ENCODE measurements at places on chromosomes 3 and 15.

DNA sequence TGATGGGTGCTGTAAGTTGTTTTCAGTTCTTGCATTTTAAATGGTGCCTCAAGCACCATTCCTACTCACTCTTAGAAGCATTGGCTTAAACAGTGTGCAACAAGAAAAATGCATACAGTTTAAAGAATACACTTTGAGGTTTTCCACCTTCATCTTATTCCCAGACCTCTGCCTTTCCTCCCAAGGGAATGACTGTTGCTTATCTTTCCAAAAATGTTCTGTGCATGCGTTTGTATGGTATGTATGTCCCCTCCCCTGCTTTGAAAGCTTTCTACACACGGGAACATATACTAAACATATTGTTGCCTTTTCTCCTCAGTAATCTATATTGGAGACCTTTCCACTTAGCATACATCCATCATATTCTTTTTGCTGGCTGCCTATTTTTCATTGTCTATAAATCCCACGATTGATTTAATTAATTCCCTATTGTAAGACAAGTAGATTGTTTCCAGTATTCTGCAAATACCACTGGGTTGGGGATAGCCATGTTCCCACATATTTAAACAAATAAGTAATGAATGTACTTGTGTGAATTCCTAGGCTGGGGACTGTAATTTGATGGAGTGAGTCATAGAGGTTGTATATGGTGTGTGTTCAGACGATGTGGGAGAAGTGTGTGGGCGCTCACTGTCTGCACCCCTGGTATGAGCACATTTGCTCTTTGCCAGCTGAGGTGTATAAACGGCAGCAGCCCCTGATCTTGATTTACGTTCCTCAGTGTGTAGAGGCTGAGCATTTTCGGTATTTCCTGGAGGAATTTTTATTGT, 5.8 kb downstream of the TRAK1 start:
- DNase-seq, result no peak

GRCh38 chr3:33132019-33132360, 18.2 kb downstream of the CRTAP start:
- DNase-seq, result no peak

DNA sequence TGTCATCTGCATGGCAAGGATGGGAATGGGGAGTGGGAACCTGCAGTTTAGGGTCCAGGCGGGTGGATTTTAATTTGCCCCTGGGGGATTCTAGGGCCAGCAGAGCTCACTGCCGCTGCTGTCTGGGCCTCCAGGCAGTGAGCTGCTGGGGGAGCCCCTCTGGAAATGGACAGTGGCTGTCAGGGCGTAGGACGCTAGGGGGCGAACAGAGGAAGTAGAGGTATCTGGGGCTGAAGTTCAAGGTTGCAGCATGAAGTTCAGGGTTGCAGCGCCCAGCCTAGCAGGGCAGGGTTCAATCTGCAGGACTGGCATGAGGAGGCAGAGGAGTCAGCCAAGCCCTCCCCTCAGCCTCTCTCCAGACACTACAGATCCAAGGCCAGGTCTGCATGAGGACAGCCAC, 49.5 kb downstream of the APBA2 start:
- DNase-seq, result no peak

DNA sequence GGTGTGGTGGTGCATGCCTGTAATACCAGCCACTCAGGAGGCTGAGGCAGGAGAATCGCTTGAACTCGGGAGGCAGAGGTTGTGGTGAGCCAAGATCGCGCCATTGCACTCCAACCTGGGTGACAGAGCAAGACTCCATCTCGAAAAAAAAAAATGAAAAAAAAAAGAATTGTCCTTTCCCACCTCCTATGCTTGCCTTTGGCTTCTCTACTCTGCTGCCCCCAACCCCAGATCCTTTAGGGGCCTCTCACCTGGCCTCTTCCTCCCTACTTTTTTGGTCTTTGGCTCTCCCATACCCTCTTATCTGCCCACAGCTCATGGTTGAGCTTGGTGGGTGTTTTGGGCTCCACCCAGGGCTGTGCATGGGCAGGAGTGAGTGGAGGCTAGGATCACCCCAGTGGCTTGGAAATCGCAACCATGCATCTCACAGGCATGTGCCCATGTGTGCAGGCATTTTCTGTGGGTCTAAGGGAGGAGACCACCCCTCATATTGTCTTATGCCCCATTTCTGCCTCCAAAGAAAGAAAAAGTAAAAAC, 2.1 kb upstream of the SHISA5 start:
- no peak for DNase-seq

DNA sequence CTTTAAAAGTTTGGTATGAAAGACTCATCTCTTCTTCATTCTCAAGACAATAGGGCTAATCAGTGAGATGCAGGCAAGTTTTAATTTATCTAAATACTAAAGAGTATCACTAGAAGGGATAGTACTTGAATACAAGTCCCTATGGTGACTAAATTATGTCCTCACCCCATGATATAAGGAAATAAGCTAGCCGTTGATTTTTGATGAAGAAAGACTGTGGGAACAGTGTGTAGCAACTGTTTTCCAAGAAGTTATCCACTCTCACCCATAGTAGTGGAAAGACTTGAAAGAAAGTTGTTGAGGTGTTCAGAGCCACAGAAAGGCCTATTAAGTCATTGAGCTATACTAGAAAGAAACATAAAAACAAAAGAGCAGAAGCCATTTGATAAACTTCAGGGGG, 36.7 kb downstream of the PIK3CA start:
- DNase-seq, result no peak

DNA sequence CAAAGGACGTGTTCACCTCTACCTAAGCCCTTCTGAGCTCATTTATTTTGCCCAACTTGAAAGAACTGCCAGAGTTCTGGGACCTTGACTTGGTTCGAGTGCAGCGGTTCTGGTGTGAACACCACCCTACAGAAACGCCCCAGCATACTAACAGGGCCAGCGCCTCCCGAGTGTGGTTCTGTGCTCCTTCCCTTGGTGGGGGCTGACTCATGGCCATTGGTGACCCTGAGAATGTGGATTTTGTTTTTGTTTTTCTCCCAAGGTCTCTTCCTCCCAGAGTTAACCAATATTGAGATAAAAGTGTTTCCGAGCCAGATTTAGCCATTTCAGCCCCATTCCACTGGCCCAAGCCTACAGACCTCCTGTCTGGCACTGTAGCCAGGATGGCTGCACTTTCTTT, 27.9 kb downstream of the SEMA7A start:
- DNase-seq, result no peak

GRCh38 chr3:11583638-11584046, 60.1 kb downstream of the VGLL4 start:
- DNase-seq, result no peak

- no peak for DNase-seq
Measured at GRCh38 chr3:35638980-35639253, 408 bp upstream of the ARPP21 start.

All from T-helper 2 cell (primary cell).